Sciatic nerve (tissue), 2 donors: ENCODE measurements at places on chromosomes 3 and 15. TPM values are rescaled to one million over a fixed set of nuclear protein-coding genes. Genes with fewer than 3 reads are reported as not detected.

Gene TF
- 40.6 TPM for total RNA-seq

Gene ZNF662
- 19.0 TPM for total RNA-seq

Gene CLCN2
- 24.5 TPM for total RNA-seq

Gene DUOXA1
- 5.9 TPM for total RNA-seq

Gene PLCL2
- 33.5 TPM for total RNA-seq

Gene CD80
- 1.6 TPM for total RNA-seq

Gene GOLGB1
- 73.4 TPM for total RNA-seq

Gene SLC6A6
- 37.5 TPM for total RNA-seq

Gene AMIGO3
- total RNA-seq, result not detected

Gene HYAL3
- 1.5 TPM for total RNA-seq

Gene PARL
- 57.2 TPM for total RNA-seq

Gene PDCD6IP
- 252 TPM for total RNA-seq

Gene LYZL4
- not detected for total RNA-seq

Gene THSD4
- 21.1 TPM for total RNA-seq

Gene KNL1
- total RNA-seq, result 0.89 TPM

Gene KNG1
- total RNA-seq, result not detected

Gene CX3CR1
- 18.5 TPM for total RNA-seq

Gene CD200R1
- 3.2 TPM for total RNA-seq

Gene AQP9
- total RNA-seq, result 9.3 TPM

Gene GNAT1
- not detected for total RNA-seq

Gene CCDC54
- not detected for total RNA-seq

Gene KCNMB2
- not detected for total RNA-seq

Gene STAB1
- total RNA-seq, result 256 TPM

Gene RASGRP1
- total RNA-seq, result 1.2 TPM

Gene FSIP1
- 0.85 TPM for total RNA-seq

Gene VIPR1
- 5.8 TPM for total RNA-seq

Gene STIMATE
- 22.6 TPM for total RNA-seq

Gene MAGI1
- total RNA-seq, result 64.6 TPM

Gene PRSS50
- total RNA-seq, result 0.13 TPM

Gene GOLGA8R
- total RNA-seq, result 15.6 TPM

Gene TRAK1
- total RNA-seq, result 50.2 TPM

Gene EXD1
- total RNA-seq, result not detected

Gene MINAR1
- total RNA-seq, result 0.98 TPM

Gene IQGAP1
- 202 TPM for total RNA-seq

Gene LMLN
- 12.2 TPM for total RNA-seq

Gene CCR2
- 3.7 TPM for total RNA-seq

Gene FRMD5
- 6.7 TPM for total RNA-seq

Gene CCDC33
- not detected for total RNA-seq

Gene MAGEL2
- total RNA-seq, result 0.45 TPM

Gene RBMS3
- total RNA-seq, result 161 TPM

Gene IFT122
- total RNA-seq, result 49.7 TPM

Gene NOX5
- total RNA-seq, result 0.45 TPM

Gene BLM
- 0.85 TPM for total RNA-seq

Gene BCHE
- total RNA-seq, result 2.6 TPM

Gene GSK3B
- total RNA-seq, result 33.6 TPM

Gene ARNT2
- 16.6 TPM for total RNA-seq

Gene XYLB
- 5.3 TPM for total RNA-seq

Gene DHX36
- 81.0 TPM for total RNA-seq

Gene RBP2
- total RNA-seq, result not detected

Gene SLC27A2
- 0.36 TPM for total RNA-seq

Gene SH3BP5
- total RNA-seq, result 143 TPM

Gene BAHD1
- 17.2 TPM for total RNA-seq

Gene ITIH4
- total RNA-seq, result 16.3 TPM

Gene EFL1
- total RNA-seq, result 16.0 TPM

Gene PLA2G4D
- total RNA-seq, result not detected
